ENCODE measurements at places on chromosomes 3 and 15.

GRCh38 chr15:73984208-73984979, 7.7 kb downstream of the STOML1 start:
- DNase-seq = no peak

DNA sequence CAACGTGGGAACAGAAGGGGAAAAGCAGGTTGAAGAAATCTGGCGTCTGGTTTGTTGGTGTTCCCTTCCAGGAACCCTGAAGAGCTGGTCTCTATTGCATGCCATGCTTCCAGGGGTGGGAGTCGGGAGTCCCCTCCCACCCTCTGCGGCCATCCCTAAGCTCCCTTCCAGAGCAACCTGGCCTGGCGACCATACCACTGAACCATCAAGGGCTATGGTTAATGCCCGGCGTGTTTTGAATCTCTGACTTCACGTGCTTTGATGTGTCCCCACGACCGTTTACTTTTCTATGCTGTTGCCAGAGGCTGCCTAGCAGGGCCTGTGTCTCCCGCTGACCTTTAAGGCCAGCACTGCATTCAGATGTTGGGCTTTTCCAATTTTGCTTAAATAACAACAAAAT, 696 bp upstream of the SNRK start:
- no peak for DNase-seq

DNA sequence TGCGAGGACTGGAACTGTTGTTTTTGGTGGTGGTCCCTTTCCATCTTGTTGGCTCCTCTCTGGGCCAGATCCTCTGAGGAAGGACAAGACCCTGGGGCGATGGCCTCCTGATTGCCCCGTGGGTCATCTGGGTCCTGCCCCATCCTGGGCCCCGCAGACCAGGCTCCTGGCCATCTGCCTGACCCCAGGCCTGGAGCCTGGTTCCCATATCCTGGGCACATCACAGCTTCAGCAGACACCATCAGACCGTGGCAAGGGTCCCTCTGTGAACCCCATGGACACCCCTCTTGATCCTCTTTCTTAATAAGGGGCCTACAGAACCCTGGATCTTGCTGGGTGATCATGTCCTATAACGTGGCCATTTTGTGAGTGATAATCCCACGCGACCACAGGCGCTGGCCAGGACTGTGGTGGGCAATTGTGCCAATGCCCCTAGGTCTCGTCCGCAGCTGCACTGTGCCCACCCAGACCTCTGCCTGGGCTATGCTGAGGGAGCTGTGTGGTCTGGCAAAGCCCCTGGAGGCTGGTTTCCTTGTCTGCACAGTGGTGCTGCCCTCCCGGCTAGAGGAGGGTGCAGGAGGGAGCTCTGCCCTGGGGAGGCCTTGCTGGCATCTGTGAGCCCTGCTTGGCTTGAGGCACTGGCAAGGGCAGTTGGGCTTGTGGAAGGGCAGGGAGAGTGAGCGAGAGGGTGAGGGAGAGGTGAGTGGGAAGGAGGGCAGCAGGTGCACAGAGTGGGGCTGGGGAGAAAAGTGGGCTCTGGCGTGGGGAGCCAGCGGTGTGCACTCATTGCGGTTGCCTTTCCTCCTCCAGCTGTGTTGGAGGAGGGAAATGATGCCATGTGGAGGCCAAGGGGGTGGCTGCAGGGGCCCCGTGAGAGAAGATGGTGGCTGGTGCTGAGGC, 53.1 kb upstream of the PRR23E start:
- DNase-seq = no peak

GRCh38 chr3:144294659-144295538, 323.3 kb downstream of the DIPK2A start:
- DNase-seq = no peak

DNA sequence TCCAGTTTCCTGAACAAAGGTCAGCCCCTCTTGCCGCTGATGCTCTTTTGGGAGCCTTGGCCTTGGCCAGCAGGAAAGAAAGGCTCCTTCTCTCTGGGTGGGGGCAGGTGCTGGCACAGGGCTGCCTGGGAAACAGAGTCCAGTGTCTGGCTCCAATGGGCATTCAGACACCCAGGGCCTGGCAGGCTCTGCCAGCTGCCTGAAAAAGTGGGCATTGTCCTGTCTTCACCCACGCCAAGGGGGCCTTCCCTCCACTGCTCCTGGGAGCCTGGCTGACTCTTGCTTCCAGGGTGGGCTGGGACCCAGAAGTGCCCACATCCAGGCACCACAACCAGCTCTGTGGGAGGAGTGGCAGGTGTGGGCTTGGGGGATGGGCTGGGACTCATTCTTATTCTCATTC, 62.7 kb downstream of the RHCG start:
- DNase-seq = no peak

DNA sequence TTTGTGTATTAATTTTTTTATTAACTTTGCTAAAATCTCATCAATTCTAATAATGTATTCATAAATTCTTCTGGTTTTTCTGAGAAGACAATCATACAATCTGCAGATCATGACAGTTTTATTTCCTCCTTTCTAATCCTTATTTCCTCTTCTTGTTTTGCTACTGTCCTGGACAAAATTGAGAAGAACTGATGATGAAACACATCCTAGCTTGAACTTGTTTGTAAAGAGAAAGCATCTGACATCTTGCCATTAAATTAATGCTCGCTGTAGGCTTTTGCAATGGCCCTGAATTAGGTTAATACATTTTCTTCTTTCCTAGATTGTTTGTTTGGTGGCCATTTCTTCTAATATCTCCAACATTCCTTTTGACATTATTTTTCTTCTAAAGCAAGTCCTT, 110.9 kb upstream of the TPM1 start:
- DNase-seq = no peak

- DNase-seq = no peak
Observed at GRCh38 chr3:13524979-13525669, 23.8 kb upstream of the FBLN2 start.

DNA sequence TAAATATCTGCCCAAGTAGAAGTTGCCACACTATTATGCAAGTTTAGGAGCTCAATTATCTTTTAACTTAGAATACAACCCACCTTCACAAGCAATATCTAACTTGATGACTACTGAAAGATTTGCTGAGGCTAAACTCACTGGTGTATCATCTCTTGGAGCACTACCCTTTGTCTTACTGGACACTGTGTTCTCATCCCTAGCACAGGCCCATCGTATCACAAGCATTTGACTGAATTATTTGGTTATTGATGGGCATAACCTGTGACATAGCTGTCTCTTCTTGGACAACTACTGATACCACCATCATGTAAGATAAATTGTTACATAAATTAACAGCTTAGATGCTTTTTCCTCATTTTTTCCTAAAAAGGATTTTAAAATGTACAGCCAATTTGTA, 216.2 kb upstream of the THBS1 start:
- no peak for DNase-seq

GRCh38 chr3:100850156-100850555, 140.9 kb downstream of the TFG start:
- DNase-seq = no peak

DNA sequence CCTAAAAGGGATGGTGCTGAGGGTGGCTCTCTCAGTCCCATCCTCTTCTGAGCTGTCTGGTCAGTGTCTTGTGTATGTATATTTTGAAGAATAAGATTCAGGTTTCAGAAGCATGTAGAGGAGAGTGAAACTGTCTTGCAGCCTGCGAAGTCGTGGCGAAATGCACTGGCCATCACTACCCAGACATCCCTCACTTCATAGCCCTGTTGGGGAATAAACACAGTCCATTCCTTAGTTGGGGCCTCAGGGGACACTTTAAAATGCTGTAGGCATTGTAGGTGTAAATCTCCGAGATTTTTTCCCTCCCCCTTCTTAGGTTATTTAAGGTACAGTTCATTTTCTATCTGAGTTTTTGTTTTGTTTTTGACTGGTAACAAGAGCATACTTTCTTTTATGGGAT, 93.8 kb downstream of the DNASE1L3 start:
- no peak for DNase-seq

DNA sequence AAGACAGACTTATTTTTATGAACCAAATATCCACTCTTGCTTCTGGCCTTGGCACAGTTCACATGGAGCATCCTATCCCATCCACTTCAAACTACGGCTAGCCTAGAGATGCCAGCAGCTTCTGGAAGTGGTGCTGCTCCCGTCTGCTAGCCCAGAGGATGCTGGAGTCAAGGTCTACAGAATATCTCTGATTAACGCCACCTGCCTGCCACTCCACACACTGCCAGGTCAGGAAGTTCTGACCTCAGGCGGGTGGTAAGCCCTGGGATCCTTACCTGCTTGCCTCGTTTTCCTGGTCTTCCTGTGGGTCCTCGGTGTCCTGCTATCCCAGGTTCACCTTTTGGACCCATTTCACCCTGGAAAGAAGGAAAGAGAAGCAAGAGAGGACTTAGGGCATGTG, 42.9 kb downstream of the EAF1 start:
- no peak for DNase-seq
